ENCODE measurements at places on chromosomes 4 and X. TPM values are rescaled to one million over a fixed set of nuclear protein-coding genes. Genes with fewer than 3 reads are reported as not detected.

- DNase-seq = no peak
Measured at GRCh38 chr4:84394386-84394785, 104.7 kb downstream of the NKX6-1 start.

The SHROOM4 gene
- 7.9 TPM for total RNA-seq

DNA sequence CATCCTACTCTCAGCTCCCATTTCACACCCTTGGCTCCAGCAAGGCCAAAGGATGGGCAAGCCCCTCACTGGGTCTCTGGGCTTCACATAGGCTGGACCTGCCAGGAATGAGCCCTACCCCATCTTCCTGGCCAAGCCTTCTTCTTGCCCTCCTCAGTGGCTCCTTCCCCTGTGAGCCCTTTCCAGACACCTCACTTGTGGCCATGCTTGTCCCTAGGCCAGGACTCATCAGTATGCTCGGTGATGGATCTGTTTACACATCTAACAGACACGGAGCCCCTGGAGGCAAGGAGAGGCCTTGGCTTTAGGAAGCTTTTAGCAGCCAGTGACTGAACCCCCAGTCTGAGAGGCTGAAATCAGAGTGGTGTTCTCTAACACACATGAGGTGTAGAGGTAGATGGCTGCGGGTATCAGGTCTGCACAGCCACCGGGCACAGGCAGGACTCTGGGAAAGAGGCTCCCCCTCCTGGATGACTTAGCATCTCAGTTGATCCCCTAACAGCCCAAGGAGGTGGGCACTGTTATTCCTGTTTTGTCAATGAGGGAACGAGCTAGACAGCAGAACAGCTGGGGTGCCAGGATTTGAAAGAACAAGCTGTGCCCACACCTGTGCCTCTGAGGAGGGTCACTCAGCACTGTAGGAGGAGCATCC is 44.8 kb downstream of the PPP2R2C start:
- peak; percentile 42 for DNase-seq

The NXF2B gene
- total RNA-seq = 0.85 TPM

The GUCY1A1 gene
- total RNA-seq = not detected

DNA sequence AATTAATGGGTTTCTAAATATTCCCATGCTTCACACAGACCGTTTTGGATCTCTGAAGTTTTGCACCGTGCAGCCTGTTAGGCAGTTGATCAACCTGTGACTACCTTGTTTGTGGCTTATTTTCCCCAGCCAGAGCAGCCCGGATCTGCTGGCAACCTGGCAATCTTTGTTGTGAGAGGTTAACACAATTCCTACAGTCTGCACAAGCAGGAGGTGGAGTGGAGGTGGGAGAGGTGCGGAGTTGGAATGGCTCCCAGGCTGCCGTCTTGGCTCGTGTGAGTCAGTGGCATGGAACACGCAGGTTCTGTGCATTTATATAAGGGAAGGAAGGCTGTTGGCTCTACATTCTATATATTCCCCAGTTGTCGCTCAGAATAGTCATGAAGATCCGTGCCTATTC is 70.9 kb upstream of the STOX2 start:
- DNase-seq = no peak

GRCh38 chr4:128603081-128603480 is 206.4 kb upstream of the JADE1 start:
- DNase-seq = no peak

DNA sequence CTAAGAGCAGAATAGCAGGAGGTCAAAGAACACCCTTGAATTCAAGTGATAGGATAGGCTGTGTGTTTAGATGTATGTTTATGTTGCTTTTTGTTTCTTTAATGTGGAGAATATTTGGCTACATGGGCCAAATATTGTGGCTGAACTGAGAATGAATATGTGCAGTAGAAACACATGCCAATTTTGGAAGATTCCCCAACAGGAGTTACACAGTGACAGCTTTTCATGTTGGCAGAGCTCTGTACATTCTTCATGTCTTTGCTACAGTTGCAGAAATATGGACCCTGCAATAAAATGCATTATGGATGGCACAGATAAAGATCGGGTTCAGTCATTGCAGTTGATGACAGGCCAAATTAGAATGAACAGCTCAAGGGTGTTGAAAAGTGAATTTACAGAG is 82.8 kb upstream of the SLC4A4 start:
- DNase-seq = no peak

The POLN gene
- 4.8 TPM for total RNA-seq

DNA sequence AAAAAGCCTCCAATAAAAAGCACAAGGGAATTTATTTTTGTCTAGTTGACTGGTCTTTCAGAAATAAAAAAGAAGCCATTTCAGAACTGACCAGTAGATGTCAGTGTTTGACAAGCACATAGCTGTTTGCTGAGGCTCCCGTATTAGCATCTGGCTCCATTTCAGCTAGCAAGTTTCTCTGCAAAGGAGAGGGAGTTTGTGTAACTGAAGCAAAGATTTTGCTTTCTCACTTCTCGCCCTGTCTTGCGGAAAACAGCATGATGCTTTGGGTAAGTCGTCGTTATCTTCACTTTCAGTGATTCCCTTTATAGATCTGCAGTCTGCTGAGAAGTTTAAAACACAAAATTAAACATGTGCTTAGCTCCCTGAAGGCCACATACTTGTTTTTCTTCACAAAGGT is 85.5 kb downstream of the CT47B1 start:
- DNase-seq = peak; percentile 71

GRCh38 chrX:118823263-118824172 is at the start of gene ZCCHC12:
Gene ZCCHC12, plus strand, starts transcription at chrX:118823824. Its CDS starts 1,421 bp downstream, at chrX:118825245.
- peak; percentile 90 for DNase-seq

DNA sequence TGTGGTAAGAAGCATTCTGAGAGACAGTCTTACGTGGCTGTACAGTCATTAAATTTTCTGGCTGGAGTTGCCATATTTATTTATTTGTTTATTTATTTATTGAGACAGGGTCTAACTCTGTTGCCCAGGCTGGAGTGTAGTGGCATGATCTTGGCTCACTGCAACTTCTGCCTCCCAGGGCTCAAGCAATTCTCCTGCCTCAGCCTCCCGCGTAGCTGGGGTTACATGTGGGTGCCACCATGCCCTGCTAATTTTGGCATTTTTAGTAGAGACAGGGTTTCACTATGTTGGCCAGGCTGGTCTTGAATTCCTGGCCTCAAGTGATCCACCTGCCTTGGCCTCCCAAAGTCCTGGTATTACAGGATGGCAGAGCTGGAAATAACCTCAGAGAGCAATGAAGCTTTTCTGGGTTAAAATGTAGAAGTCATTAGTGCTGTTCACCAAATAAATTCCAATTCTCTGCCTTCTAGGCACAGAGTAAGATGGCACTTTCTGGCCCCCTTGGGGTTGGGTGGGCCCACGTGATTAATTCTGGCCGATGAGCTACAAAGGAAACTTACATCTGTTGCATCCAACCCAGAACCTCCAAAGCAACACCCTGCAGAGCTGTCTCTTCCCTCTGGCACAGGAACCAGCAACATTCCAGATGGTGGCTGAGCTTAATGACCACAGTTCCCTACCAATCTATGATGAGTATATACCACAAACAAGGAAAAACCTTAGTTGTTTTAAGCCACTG is 4.5 kb downstream of the MRFAP1 start:
- no peak for DNase-seq

The TEX13D gene
- total RNA-seq = not detected

The KIF4A gene
- total RNA-seq = 30.6 TPM

- no peak for DNase-seq
Measured at GRCh38 chr4:8008391-8008790, 68.7 kb upstream of the AFAP1 start.

The CCDC160 gene
- total RNA-seq = 2.7 TPM

- DNase-seq = no peak
Measured at GRCh38 chr4:7903791-7904516, 35.7 kb downstream of the AFAP1 start.

- no peak for DNase-seq
Measured at GRCh38 chr4:3353752-3354454, 61.1 kb downstream of the RGS12 start.

GRCh38 chr4:155609455-155610059 is 57.1 kb upstream of the GUCY1A1 start:
- DNase-seq = no peak

DNA sequence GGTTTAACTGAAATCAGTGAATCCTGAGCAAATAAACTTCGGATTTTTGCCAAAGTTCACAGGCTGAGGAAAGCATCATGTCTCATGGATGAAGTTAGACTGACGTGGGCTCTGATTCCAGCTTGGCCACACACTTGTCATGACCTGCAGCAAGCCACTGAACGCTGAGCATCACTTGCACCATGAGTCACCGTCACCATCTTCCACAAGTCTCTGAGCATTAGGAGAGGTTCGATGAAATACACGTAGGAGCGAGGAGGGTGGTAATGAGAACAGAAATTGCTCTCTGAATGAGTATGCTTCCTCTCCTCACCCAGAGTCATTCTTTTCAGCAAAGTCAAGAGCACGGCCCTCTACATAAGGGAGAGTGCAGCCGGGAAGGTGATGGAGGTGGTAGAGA is 3.8 kb upstream of the TRIML2 start:
- DNase-seq = no peak

DNA sequence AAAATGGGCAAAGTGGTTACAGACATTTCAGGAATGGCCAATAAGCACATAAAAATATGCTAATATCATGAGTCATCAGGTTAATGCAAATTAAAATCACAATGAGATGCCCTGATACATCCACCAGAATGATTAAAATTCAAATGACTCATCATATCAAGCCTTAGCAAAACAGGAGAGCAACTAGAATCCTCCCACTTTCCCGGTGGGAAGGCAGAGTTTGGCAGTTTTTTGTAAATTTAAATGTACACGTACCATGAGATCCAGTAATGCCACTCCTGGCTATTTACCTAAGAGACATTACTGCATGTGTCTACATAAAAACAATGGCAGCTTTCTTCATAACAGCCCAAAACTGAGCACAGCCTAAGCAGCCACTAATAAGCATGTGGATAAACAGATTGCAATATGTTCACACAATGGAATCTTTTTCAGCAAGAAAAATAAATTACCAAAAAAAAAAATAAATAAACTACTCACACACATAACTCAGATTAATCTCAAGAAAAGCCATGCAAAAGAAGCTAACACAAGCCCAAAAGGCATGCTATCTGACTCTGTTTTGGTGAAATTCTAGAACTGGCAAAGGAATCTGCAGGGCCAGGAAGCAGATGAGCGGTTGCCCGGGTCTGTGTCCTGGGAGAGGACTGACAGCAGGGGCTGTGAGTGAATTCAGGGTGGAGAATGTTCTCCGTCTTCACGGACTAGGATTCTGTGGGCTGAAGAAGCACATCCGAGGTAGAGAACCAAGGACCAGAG is 48.8 kb downstream of the AFAP1 start:
- DNase-seq = peak; percentile 35

The MAGEA3 gene
- total RNA-seq = not detected

DNA sequence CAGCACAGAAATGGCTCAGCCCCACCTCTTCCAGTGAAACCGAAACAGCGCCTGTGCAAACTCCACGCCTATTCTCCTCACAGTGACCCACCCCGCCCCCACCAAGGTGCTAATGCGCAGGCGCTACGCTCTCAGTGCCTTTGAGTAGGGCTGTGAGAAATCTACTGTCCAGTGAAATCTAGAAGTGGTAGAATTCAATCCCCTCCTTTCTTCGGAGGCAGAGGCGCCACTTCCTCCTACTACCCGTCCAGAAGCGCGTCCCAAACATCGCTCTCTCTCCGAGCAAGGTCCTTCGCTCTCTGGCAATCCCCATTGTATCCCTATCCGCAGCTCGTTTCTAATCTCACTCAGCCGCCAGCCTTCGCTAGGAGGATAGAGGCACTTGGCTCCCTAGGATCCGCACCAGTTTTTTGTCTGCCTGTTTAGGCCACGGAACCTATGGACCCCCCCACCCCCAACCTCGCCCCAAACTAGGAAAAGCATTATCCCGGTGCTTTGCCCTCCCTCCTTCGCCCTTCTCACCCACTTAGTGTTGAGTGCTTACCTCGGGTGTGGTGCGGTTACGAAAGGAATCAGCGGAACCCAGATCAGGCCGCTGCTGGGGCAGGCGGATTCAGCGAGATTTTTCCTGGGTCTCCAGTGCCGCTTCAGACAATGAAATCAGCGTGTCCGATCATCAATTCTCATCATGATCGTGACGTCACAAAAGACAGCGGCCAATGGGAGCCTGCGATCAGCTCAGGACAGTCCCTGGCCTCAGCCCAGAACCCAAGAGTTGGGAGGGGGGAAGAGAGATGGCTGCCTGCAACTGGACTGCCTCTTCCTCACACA is at the start of gene HDX:
Gene HDX, minus strand, starts transcription at position 656 of the 831 bp plus-strand sequence. CDS start 27,056 bp downstream, outside the sequence.
- DNase-seq = peak; percentile 76

- no peak for DNase-seq
Measured at GRCh38 chr4:78019414-78019813, 37.7 kb upstream of the FRAS1 start.

DNA sequence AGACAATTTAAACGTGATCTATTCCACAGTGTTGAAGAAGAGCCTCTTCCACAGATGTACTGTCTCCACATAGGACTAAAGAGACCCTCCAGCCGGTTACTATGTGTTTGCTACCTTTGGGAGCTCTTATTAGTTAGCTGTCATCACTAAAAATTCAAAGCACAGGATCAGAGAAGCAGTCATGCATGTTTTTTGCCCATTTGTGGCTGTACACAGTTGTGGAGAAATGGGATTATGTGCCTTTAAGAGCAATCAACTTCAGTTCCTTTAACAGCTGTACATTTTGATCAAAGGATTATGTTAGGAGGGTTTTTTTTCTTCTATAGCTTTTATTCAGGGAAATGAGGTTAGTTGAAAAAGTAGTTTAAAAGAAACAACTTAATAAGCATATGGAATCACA is 149.0 kb upstream of the SPOCK3 start:
- DNase-seq = no peak

GRCh38 chr4:169398316-169398715 is 127.6 kb upstream of the SH3RF1 start:
- no peak for DNase-seq

The SOX3 gene
- total RNA-seq = 23.3 TPM
